Stimulated activated CD4-positive, alpha-beta T cell treated with anti-CD3 and anti-CD28 coated beads, Interleukin-2, amount 100 ng/mL, for 4 hours (primary cell): ENCODE measurements at places on chromosomes 3 and 15.

DNA sequence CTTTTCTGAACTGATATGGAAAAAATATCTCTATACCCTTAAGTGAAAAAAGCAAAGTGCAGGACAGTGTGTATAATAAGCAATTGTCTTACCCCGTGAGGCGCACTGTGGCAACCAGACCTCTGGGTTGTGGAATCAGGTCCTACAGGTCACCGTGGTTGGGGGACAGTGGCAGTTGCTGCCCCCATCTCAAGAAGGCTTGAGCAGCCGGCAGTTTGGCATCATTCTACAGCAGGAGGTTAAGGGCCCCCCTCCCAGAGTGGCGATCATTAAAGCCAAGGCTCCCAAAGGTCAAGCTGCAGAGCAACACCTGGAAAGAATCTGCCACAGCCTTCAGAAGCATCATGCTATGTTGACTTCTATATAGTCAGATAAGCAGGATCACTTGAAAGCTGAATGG lies 56.1 kb upstream of the HERC1 start:
- no peak for DNase-seq

GRCh38 chr3:9704347-9705322 lies 1.0 kb downstream of the CPNE9 start:
- DNase-seq = no peak

DNA sequence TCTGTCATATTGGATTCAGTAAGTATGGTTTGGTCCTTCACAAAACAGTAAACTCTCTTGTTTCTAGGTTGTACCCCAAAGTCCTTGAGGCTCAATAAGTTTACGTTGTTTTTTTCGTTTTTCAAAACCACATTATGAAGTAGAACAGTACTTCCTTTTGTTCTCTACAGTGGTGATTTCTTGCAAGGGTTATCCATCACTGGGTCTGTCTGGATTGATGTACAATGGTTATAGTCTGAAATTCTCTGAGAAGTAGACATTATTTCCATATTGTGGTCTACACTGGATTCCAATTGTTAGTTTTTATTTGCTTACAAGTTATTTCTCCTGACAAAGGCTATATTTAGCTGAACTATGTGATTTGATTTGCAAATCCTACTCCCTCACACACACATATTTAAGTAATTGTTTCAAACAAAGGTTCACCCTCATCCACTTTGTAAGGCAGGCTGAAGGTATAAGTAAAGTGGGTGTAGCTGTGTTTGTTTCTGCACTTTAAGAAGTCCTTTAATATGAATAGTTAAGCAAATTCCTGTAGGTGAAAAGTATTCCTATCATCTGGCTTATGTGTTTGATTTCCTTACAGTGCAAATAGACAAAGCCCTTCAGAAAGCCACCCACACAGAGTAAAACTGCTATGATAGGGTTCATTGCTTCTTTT lies 64.2 kb upstream of the MME start:
- DNase-seq = no peak

DNA sequence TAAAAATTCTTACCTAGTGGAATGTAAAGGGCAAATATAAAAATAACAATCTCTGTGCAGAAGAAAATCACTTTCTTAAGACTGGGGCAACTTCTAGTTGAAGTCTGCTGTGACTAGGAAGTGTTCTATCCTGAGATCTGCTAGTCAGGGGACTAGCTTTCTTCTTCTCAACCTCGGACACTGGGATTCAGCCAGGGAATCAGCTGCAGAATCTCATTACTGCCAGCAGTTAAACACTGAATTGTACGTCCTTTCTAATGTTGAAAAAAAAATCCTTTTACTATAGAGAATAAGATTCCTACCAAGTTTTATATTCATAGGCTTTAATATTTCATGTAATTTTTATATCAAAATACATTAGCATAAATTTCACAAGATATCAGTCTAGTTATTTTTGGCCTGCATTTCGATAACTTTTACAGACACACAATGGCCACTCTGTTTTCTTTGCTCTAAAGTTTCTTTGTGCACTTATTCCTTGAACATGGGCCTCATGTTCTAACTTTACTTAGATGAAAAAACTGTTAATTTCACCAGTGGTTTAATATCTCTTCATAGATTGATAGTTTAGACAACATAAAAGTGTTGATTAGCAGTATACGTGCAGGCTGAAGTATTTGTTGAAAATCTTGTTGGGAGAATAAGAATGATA lies 2.6 kb upstream of the NEO1 start:
- no peak for DNase-seq

- no peak for DNase-seq
Observed at GRCh38 chr15:95763426-95763825, 567.1 kb upstream of the NR2F2 start.

DNA sequence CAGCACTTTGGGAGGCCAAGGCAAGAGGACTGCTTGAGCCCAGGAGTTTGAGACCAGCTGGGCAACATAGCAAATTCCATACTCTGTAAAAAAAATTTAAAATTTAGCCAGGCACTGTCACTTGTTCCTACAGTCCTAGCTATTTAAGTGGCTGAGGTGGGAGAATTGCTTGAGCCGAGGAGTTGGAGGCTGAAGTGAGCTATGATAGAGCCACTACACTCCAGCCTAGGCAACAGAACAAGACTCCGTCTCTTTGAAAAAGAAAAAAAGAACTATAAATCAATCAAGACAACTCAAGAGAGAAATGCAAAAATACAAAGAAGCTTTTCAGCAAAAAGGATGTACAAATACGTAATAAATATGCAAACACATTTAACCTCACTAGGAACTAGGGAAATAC lies 78.8 kb downstream of the TJP1 start:
- DNase-seq = no peak

- no peak for DNase-seq
Observed at GRCh38 chr3:54793171-54793570, 134.7 kb downstream of the LRTM1 start.

DNA sequence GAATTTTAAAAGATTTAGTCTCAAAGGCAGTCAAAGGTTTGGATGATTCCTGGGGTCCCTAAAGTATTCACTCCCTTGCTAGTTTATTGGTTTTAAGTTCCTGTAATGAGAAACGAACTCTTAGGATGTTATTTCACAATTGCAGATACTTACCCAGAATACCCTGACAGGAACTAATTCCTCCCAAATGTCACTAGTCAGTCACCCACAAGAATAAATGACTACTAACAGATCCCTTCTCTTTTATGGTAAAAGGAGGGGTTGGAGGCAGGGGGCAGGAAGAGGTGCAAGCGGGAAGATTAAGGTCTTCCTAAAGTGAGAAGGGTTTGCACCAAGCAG lies 174.2 kb upstream of the SLC2A2 start:
- no peak for DNase-seq

DNA sequence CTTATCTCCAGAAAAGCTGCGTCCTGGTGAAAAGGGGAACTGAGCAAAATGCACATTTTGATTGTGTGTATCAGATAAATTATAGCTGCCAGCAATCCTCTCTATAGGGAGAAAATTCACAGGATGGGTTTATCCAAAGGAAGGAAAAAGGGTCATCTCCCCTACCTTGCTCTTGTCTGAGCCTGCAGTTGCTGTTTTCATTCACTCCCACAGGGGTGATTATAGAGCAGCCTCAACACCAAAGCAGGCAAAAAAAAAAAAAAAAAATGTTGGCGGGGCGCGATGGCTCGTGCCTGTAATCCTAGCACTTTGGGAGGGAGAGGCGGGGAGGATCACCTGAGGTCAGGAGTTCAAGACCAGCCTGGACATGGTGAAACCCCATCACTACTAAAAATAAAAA lies 333.7 kb downstream of the ROBO2 start:
- DNase-seq = no peak

DNA sequence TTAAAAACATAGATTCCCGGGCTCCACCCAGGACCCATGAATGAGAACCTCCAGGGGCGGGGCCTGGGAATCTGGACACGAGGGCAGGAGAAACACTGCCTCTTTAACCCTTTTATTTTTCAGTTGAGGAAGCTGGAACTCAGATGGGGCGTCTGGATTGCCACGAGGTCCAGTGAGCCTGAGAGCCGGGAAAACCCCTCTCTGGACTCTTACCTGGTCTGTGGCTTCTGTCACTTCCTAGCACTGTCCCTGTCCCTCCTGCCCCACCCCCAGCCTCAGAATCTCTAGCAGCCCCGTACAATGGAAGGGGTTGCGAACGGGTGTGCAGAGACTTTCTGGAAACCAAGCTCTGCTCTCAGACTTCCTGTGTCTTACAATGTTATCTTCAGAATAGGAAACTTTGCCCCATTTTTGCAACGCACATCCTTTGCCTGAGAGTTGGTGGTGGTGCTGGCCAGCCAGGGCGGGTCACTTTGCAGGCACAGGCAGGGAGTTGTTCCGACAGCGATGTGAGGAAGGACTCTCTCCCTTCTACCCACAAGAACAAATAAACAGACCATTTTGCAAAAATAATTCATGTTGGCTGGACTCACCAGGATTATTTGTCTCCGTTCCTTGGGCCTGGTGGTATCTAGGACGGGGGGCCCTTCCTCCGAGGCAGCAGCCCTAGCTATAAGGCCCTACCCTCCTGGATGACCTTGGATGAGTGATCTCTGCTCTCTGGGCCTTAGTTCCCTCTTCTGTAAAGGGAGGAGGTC lies 59.1 kb downstream of the SMAD6 start:
- DNase-seq = no peak

DNA sequence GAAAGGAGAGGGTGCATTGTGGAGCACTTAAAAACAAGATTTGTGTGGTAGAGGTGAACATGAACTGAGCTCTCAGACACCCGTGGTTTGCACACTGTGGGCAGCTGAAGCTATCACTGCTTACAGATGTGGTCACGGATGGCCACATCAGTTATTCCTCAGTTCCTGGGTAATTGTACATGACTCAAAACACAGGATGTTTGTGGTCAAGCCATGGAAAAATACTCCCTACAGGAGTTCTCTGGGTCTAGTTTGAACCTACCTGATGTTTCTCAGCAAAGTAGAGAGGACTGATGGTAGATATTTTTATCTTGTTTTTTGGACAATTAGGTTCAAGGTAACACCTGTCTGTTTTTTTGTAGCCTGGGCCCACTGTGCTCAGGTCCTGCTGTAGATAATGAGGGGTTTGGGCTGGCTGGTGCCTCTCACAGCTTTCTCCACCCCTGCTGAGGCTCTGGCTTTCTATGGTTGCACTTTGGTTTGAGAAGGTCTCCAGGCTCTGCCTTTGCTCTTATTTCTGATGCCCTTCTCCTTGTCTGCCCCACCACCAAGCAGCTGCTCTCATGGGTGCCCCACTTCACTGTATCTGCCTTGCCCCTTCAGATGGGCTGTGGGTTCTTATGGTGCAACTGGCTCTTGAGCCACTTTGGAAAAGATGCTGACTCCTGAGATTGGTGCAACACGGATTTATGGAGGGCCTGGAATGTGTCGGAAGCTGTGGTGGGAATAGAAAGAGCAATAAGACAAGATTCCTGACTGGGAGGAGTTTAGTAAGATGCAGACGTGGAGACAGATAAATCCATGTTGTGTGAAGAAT lies 40.1 kb downstream of the CDCP1 start:
- peak; percentile 47 for DNase-seq

- DNase-seq = no peak
Observed at GRCh38 chr3:25454005-25454927, 26.2 kb downstream of the RARB start.

GRCh38 chr3:184874709-184875644 lies 63.0 kb downstream of the VPS8 start:
- DNase-seq = no peak

GRCh38 chr15:28899061-28899738 lies 13.4 kb downstream of the APBA2 start:
- DNase-seq = no peak

DNA sequence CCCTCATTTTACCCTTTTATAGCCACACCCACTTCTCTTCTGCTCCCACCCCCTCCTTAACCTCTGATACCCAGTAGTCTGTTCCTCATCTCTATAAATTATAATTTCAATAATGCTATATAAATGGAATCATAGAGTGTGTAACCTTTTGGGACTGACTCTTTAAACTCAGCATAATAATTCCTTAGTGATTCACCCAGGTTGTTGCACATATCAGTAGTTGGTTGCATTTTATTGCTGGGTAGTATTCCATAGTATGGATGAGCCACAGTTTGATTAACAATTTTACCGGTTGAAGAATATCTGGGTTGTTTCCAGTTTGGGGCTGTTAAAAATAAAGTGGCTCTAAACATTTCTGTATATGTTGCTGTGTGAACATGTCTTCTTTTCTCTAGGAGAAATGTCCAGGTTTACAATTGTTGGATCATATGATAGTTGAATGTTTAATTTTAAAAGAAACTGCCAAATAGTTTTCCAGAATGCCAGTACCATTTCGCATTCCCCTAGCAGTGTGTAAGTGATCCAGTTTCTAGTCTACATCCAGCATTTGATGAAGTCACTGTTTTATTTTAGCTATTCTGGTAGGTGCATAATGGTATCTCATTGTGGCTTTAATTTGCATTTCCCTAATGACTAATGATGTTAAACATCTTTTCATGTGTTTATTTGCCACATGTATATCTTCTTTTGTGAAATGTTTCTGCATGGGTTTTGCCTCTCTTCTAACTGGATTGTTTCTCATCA lies 68.5 kb downstream of the VPS8 start:
- no peak for DNase-seq

GRCh38 chr15:40115670-40116093 lies 7.0 kb upstream of the BMF start:
- no peak for DNase-seq

GRCh38 chr3:106508331-106508893 lies 639.6 kb upstream of the CBLB start:
- DNase-seq = no peak

DNA sequence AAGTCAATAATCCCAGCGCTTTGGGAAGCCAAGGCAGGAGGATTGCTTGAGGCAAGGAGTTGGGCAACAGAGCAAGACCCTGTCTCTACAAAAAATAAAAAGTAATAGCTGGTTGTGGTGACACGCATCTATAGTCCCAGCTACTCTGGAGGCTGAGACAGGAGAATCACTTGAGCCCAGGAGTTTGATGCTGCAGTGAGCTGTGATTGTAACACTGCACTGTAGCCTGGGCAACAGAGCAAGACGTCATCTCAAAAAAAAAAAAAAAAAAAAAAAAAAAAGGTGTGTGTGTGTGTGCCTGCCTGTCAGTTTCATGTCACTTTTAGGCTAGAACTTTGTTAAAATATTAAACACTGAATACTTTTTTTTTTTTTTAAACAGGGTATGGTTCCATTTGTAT lies 28.4 kb downstream of the DNAJC19 start:
- no peak for DNase-seq

DNA sequence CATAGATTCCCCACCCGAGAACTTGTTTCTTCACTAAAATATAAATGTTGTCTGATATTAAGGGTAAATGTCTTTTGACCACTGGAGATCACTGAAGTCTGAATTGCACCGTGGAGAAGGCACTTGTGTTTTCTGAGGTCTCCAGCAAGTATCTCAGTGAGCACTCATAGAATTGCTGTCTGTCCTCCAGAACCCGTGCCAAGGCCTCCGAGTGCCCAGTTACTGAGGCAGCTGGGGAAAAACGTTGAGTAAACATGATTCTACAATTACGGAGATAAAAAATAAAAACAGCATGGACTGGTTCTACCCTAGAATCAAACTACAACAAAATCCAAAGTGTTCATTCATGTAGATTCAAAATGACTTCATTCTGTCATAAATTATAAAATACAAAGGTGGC lies 60.0 kb downstream of the MLH1 start:
- no peak for DNase-seq

GRCh38 chr3:30610702-30611368 lies 4.4 kb downstream of the TGFBR2 start:
- no peak for DNase-seq
